GM19239 (cell line): ENCODE measurements at places on chromosomes 1 and 21.

DNA sequence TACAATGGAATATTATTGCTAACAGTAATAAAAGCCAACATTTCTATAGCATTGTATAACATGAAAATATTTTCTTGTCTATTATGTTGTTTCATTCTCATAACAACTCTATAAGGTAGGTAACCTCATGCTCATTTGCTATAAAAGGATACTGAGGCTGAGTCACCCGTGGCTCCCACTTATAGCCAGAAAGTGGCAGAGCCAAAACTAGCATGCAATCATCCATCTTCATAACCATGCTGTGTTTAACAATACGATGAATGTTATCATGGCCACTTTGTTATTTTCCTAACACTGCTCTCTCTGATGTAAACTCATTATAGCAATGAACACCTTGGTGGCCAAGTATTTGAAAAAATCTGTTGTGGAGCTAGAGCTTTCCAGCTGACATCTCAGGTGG is 80.8 kb upstream of the JUN start:
- DNase-seq: no peak

- no peak for DNase-seq
These were observed at the start of gene KRTAP19-1 for GRCh38 chr21:30480145-30480544. KRTAP19-1 (minus strand) TSS chr21:30480367; CDS start chr21:30480317, 50 bp downstream.

GRCh38 chr1:40105028-40105427 is 8.0 kb upstream of the PPT1 start:
- no peak for DNase-seq

- DNase-seq: no peak
These were observed 62.8 kb downstream of the DYRK1A start for GRCh38 chr21:37429356-37429755.
